Right lobe of liver (tissue), 6 donors: ENCODE measurements at places on chromosomes 1 and 21.

- DNase-seq: no peak
Observed at GRCh38 chr1:207352554-207352953, 31.1 kb downstream of the CD55 start.

DNA sequence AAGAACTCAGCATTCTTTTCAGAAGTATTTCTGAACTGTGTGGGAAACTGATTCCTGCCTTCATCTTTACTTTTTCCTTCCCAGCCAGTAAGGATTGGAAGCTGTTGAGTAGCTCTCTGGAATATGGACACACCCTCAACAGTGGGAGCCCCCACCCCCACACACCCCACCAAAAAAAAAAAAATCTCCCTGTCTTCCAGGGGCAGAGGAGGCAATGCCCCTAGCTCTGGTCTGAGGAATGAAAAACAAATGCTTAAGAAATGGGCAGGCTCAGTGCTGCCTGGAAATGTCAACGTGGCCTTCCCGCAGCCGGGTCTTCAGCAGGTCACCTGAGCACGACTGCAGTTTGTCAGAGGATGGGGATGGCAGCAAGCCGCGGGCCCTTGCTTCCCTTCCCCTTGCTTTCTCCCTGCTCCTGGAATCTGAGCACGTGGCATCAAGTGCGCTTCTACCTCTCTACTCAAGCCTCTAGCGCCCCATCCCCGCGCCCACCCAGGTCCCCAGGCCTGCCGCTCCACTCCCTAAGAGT, 479 bp downstream of the RGS16 start:
- no peak for DNase-seq

DNA sequence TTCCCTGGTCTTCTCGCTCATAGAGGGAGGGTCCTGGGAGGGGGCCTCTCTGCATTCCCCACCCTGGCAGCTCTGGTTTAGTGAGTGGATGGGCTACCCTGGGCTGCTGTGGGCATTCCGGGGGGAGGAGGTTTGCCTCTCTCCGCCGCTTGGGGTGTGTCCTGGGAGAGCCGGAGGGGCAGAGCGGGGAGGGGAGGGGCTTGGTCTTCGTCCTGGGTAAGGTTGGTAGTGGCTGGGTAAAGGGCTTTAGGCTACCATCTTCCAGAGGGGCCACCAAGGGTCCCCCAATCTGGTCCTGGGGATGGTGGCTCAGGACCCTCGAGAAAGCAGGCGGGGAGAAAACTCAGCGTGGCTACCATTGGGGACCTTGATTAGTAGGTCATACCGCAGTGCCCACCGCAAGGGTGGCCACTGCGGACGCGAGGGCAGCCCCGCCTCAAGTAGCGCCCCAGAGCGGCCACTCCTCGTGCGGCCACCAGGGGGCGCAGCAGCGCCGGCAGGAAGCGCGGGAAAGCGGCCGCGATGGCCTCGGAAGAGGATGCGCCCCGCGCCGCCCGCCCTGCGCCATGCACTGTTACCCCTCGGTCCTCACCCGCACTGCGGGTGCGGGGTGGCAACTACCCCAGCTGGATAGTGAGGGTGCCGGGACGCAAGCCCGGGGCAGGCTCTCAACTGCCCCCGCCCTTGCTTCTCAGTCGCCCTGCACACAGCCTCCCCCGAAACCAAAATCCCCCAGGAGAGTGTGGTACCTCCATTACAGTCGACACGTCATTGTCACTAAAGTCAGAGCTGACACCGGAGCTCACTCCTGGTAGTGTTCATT, 44.1 kb upstream of the SLC25A33 start:
- DNase-seq: peak; percentile 63

DNA sequence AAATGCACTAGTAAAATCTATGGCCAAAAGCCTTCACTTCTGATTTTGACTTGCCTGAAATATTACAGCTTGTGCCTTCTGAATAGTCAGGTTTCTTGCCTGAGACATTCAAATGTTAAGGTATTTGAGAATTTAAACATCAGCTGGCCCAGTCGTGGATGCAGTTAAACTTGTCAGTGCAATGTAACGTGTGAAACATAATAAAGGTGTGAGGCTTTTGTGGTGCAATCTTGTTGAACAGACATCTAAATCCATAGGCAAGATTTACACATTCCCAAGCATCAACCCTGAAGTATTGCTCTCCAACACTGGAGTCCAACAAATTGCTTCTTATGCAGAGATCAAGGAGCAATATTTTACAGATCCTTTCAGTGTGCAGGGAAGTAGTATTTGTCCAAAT, 4.4 kb downstream of the CCN1 start:
- DNase-seq: no peak

DNA sequence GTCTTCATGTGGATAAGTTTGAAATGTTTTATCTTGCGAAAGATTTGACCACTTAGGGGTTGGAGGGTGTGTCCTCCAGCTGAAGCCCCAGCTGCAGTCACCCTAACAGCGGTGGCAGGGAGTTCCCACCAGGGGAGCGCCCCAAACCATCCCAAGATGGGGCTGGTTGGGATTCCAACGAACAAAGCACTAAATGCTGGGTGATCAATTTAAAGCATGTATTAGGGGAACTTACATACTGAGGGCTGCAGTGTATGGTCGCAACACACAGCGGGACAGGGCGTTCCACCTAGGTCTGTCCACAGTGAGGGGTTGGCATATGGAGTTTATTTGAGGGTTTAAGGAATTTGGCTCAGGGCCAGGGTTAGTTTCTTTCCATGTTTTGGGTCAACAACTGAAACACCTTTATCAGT, 26.3 kb downstream of the SLC37A1 start:
- no peak for DNase-seq

DNA sequence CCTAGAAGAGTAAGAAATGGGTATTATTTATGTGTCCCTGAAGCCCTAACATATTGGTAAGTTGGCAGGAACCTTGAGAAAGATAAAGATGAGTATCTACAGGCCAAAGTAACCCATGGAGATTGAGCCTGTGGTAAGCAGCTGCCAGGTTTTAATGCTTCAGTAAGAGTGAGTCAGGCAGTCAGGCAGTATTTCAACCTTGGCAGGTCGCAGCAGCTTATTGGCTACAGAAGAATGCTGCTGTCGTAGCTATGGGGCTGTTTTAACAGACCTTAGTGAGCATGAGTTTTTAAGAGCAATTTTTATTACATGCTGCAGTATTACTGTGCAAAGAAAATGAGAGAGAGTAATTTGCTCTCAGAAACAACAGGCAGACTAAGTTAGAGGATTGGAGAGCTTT, 10.3 kb upstream of the SLC30A10 start:
- DNase-seq: no peak

GRCh38 chr21:37060296-37060695, 12.6 kb downstream of the PIGP start:
- DNase-seq: no peak

GRCh38 chr1:151347523-151348246, 633 bp upstream of the RFX5 start:
- no peak for DNase-seq

GRCh38 chr1:80211691-80212380, 1205.3 kb upstream of the ADGRL4 start:
- no peak for DNase-seq

GRCh38 chr1:25699500-25700143, 83.0 kb downstream of the MAN1C1 start:
- no peak for DNase-seq

GRCh38 chr1:42170779-42171621, 6.5 kb upstream of the GUCA2A start:
- DNase-seq: no peak

GRCh38 chr1:113088972-113089371, 16.0 kb downstream of the LRIG2 start:
- no peak for DNase-seq

- DNase-seq: no peak
Observed at GRCh38 chr1:48547561-48548220, 75.7 kb upstream of the SPATA6 start.

DNA sequence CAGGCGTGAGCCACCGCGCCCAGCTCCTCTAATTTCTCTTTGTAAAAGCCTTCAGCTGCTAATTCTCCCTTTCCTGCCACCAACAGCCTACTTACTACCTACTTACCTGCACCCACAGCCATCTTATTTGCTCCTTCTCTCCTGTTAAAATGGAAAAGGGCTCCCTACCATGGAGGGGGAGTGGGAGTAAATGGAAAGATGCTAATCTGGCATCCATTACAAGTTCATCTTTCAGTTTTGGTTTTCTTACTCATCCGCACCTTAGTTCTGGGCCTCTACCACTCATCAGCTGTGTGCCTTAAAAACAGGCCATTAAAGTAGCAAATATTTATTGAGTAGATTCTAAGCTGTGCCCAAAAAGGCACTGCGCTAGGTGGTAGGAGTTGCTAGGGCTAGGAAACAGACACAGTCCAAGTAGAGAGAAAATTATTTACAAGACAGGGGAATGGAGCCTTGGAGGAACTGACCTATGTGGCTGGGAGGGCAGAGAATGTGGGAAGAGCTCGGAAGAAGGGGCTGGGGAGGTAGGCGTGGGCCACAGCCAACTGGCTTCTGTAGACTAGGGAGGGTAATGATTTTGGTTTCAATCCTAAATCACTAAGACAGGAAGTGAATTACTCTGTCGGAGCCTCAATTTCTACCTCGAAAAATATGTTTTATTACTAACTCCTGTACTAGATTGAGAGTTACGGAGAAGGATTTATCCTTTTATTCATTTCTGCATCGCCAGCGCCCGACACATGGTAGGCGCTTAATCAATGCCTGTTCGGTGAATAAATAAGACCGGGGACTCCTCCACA, 685 bp upstream of the DDI2 start:
- DNase-seq: no peak

DNA sequence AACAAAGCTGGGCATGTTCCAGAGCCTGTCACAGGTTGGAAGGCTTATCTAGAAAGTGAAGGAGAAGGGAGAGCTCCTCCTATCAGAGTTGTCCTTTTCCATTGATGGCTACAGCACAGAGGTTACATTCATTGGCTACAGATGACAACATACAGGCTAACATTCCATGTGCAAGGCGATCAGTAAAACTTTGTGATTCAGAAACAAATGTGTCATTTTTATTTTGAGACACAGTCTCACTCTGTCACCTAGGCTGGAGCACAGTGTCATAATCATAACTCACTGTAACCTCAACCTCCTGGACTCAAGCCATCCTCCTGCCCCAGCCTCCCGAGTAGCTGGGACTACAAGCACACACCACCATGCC, 32.6 kb downstream of the TRIM67 start:
- DNase-seq: no peak

GRCh38 chr1:22654692-22655091, 1.7 kb downstream of the C1QB start:
- no peak for DNase-seq

DNA sequence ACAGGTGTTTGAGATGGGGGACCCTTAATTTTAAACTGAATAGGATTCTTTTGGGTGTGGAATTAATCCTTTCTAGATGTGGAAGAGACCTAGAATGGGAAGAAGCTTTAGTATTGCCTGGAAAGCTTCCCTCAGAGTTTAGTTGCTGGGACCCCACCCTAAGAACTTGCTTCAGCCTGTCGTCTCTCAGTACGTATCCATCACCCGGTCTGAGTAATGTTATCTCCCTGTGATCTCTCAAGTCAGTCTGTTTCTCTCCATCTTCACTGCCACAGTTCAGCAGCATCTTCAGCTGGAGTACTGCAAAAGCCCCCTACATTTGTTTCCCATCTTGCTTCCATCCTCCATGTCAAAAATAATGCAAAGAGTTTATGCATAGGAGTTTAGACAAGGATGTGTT, 28.9 kb downstream of the CNST start:
- DNase-seq: no peak

DNA sequence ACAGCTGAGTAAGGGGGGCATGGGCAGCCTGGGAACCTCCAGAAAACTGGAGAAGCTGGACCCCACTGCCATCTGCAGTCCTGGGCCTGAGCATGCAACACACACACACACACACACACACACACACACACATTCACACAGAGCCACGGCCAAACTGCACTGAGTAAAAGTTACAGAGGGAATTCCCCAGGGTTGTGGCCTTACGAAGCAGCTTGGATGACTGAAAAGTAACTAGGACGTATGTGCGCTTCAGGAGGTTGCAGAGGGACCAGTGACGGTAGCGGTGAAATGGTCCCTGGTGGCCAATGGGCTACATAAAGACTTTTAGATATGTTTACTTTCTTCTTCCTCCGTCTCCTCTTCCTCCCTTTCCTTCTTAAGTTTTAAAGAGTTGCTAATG, 232.5 kb upstream of the TMEM51 start:
- DNase-seq: no peak

DNA sequence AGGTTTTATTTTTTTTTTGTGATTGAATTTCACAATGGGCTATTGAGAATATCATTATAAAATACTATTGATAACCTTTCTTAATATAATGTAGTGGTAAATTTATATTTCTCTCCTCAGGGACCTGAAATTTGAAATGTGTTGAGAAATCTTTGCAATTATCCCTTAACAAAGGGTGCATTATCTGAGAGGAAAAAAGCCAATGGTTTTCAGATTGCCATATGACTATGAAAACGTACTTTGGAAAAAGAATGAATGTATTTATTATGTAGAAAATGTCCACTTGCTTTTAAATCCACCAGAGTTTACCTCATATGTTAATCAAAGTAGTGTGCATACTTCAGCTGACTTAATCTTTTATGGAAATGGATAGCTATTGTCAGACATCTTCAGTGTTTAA, 441.1 kb downstream of the AMY1C start:
- DNase-seq: no peak

- DNase-seq: no peak
Observed at GRCh38 chr1:202713110-202713509, 2.9 kb upstream of the SYT2 start.

GRCh38 chr21:43861706-43862105, 3.3 kb upstream of the AGPAT3 start:
- peak; percentile 23 for DNase-seq

DNA sequence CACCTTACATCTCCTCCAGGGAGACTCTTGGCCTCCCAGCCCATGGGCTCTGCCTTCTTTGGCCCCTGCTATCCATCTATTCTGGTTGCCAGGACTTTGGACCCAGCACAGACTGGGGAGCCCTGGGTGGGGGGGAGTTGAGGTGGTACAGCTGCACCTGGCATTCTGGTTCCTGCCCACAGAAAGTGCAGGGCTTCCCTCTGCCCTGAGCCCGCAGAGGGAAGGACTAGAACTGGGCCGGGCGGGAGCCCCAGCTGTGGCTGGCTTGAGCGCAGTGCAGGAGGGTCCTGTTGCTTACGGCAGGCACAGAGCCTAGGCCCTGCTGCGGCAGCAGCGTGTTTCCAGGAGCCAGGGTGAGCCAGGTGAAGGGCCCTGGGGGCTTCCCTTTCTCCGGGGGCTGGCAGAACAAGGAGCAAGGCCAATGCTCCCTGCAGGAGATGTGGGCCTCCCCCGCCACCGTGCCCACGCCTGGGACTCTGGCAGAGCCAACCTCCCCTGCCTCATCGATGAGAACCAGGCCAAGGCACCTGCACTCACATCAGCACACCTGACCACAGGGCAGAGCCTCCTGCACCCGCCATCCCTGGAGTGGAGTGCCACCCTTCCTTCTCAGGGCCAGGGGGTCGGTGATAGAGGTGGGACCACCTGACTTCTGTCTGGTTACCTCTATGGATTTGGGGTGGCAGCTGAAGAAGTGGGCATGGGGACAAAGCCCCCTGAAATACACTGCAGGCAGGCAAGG, 16.1 kb downstream of the PARS2 start:
- DNase-seq: no peak

- DNase-seq: no peak
Observed at GRCh38 chr1:112317140-112317539, 78.9 kb upstream of the CTTNBP2NL start.
